Mesenteric fat pad (tissue), 1 donor: ENCODE measurements at places on chromosomes 6 and 20.

GRCh38 chr6:93728150-93728549, 308.8 kb upstream of the EPHA7 start:
- DNase-seq: no peak

- no peak for DNase-seq
Measured at GRCh38 chr6:35585658-35586057, 73.0 kb upstream of the TULP1 start.

GRCh38 chr6:125682939-125683338, 66.5 kb upstream of the HEY2 start:
- no peak for DNase-seq

DNA sequence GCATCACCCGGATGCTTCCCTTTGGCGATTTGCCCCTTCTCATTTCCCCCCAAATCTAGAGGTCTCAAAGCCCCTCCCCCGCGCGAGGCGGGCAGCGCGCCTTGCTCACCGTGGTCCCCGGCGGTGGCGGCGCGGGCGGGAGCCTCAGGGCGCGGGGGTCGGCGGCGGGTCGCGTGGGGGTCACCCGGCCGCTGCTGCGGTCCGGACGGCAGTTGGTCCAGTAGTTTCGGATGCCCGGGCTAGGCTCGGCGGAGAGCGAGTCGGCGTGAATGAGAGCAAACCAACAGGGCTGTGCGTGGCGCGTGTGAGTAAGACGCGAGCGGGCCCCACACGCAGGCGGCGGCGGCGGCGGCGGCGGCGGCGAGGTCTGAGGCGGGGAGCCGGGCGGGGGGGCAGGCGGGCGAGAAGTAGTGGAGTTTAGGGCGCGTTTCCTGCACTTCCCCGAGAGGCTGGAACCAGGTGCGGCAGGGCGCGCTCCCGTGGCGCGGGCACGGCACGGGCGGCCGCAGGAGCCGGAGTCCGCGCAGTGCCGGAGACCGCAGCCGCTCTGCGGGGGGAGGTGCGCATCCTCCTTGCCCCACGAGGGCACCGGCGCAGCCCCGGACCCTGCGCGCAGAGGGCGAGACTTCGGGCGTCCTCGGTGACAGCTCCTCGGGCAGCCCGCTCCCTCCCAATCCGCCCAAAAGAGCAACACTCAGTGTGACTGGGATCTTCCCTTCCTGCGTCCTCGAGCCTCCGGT, 567 bp downstream of the HS3ST5 start:
- DNase-seq: no peak

DNA sequence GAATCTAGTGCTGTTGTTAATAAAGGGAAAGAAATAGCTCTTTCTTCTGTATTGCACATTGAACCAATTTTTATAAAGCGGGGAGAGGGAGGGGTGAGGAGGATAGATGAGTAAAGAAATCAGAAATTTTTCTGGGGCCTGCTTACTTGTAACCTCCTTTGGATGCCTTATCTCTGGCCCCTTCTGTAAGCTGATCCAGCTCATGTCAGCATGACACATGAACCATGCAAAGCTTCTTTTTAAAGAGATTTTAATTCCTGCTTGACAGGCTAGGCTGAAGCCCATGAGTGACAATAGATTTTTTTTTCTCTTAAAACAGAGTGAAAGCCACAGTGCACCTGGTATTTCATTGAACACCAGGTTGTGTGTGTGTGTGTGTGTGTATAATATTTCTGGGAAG, 325.3 kb downstream of the PRL start:
- DNase-seq: no peak
